ENCODE measurements at places on chromosomes 16 and 17.
A peak's percentile ranks its signal among the peaks of the same experiment; 100 is the strongest.

GRCh38 chr16:3157229-3158025 lies 22.6 kb downstream of the ZNF213 start:
- DNase-seq = peak; percentile 75

GRCh38 chr16:86736502-86736901 lies 158.2 kb downstream of the FOXL1 start:
- no peak for DNase-seq

GRCh38 chr17:79850571-79851460 lies 11.6 kb upstream of the CBX4 start:
- no peak for DNase-seq

- DNase-seq = no peak
Observed at GRCh38 chr17:30376621-30377452, 1.9 kb upstream of the CPD start.

- DNase-seq = no peak
Observed at GRCh38 chr16:67796099-67796718, 10.2 kb downstream of the RANBP10 start.

DNA sequence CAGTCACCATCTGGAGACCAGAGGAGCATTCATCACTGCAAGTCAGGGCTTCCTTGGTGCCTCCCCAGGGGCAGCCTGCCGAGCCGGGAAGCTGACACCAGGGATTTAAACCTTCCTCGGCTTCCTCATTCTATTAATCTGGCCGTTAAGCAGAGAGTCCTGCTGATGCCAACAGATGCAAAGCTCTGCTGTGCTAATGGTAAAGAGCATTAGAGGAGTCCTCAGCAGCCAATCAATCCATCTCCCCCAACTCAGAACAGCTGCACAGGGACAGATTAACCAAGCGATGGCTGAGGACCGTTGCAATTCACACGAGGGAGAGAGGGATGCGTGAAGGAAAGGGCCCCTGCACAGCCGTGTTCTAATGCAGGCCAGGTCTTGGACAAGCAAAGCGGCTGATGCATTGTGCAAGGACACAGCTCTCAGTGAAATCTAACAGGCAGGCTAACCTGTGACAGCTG lies 116.6 kb downstream of the XYLT1 start:
- DNase-seq = no peak

- DNase-seq = no peak
Observed at GRCh38 chr17:83187782-83188311, 108.4 kb downstream of the METRNL start.

DNA sequence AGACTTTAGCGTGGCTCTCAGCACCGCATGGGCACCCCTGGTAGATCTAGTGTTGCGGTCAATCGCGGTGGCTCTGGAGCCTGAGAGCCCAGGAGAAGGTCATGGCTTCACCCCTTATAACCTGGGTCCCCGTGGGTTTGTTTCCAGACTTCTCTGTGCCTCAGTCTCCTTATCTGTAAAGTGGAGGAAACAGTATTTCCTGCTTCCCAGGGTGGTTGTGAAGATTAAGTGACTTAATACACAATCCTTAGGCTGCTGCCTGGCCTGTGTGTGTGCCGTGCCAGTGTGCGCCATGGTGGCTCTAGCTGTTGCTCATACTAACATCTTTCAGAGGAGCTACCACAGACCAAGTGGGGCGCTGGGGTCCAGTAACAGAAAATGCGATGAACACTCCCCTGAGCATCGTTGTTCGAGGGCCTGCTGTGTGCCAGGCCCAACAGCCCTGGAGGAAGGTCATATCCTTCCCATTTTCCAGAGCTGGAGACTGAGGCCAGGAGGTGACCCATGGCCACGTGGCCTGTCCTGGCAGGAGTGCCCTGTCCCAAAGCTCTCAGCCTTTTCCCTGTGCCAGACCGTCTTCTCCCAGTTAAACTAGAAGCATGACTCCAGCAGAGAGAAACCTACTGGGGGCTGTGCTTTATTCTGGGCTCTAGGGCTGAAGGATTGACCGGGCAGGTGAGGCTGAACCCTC lies 70.1 kb downstream of the CMIP start:
- DNase-seq = no peak

DNA sequence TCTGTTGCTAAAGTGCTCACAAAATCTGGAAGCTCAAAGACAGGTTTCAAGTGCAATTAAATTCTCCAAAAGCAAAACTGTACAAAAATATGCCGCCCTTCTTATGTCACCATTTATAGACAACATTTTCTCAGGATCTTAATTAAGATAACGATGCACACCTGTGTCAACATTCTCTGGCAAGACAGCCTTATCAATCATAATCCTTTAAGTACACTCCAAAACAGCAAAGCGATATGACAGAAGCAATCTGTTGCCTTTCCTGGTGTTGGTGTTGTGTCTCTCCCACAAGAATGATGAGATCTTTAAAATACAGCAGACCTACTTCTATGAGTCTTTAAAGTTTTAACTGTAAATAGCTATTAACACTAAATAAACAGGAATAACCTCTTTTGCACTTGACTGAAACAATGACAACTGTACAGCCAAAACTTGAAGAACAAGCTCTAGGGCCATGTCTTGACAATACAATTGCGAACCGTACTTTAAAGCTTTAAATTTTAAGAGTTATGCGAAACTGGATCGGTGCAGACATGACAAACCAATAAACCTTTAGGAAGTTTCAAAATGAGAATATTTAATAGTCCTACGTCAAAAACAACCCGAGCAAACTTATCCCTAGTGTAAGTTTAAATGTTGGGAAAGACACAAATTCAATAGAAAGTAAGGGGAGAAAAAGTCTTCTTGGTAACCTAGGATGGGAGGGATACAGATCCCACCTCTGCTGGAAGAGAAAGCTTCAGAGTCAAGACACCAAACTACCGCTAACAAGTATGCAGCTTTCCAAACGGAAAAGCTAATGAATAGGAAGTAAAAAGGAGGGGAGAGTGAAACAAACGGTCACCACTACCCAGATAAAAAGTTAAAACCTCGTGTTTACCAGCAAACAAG lies 3.3 kb upstream of the IRX5 start:
- DNase-seq = no peak

DNA sequence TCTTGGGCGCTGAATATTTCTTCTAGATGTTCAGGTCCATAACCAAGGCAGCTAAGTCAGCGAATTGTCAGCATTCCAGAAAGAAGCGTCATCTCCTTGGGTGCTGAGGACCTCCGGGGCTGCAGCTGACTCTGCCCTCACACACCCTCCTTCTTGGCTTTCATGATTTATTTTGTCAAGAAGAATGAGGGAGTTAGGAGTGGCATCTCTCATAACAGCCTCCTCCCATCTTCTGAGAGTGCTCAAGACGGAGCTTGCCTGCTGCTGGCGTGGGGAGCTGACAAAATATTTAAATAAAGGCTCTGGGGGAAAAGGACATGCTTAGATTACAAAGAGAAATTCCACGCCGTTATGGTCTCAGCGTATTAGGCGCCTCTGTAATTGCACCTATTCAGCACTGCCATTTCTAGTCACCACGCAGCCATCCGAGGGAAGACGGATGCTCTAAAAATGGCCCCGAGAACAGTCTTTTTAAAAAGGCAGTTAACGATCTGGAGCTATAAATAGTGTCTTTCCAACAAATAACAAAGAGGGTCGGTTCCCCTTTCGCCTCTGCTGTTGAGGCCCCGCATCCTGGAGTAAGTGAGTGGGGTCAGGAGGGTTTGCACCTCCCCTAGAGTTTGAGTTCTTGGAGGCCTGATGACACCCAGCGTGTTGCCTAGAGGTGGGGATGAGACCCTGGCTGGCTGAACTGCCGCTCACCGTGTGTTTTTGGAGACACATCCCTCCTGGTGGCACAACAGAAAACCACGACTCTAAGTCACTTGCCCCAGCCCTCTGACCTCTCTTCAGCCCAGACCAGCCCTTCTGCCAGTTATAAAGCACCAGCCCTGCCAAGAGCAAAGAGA lies 187.0 kb downstream of the CCDC182 start:
- peak; percentile 24 for DNase-seq

DNA sequence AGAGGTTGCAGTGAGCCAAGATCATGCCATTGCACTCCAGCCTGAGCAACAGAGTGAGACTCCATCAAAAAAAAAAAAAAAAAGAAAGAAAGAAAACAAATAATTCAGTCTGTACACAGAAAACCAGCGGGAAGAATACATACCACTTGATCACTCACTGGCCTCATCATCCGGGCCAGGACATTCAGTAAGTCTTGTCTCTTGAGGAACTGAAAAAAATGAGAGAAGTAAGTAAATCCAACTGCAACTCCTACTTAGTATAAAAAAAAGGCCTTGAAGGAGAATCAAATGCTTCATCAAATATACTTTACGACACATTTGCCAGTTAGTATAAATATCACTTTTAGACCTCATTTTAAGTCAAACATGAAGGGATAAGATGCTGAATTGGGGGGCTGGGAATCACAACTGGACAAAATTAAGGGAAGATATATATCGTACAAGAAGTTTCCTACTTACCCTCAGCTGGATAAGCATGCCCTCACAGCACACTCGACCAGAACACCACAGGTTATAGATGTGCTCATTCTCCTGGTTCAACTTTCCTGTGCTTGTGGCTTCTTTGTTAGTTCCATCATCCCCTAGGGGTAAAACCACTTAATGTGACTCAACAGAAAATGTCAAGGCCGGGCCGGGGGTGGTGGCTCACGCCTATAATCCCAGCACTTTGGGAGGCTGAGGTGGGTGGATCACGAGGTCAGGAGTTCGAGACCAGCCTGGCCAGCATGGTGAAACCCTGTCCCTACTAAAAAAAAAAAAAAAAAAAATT lies 12.4 kb downstream of the CCDC47 start:
- no peak for DNase-seq

GRCh38 chr16:85366031-85366763 lies 246.9 kb upstream of the GSE1 start:
- DNase-seq = no peak

GRCh38 chr17:46916623-46917022 lies 6.3 kb upstream of the GOSR2 start:
- DNase-seq = no peak

DNA sequence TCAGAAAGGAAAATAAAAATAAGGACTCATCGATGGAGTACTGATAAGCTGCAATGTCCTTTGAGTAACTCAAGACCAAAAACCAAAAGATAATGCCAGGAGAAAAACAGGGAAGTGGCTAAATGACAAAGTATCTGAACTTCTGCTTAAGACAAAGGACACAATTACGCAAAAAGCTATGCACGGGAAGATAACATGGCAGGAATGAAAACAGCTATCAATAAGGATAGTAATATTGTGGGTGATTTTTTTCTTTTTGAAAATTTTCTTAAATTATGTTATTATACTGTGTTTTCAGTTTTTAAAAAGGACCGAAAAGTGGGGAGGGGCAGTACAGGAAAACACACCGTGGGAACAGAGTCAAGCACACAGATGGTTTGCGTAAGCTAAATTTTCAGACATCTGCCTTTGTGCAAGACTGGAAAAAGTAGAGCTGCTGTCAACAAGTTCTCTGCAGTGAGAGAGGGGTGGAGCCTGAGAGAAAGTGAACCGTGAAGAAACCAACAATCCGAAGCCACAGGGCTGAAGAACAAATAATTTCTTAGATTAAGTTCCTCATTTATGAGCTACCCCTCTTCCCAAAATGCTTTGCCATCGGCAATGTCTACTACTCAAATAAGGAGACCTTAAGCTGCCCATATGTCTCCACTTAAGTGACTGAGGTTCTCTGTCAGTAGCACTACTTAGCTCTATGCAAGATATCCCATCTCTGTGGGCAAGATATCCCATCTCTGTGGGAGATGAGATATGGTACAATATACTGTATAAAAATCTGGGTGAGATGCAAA lies 99.9 kb upstream of the CORO6 start:
- DNase-seq = peak; percentile 63

DNA sequence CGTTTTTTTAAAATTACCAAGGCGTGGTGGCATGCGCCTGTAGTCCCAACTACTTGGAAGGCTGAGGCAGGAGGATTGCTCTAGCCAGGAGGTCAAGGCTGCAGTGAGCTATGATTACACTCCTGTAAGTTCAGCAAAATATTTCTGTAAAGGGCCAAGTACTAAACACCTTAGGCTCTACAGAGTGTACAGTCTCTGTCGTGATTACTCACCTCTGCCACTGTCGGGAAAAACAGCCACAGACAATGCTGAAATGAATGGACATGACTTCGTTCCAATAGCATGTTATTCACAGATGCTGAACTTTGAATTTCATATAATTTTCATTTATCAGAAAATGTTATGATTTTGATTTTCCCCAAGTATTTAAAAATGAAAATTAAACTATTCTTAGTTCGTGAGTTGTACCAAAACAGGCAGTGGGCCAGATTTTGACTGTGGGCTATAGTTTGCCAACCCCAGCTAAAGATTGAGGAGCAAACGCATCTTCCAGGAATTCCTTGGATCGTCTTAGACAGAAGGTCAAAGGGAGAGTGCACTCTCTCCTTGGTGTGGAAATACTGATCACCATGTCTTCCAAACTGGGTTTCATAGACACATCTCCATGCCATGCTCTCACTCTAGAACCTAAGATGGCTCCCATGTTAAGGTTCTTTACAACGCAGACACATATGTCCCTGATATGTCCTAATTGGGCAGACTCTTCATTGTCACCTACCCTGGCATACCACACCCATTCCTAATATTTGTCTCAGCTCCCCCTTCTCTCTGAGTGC lies 89.5 kb downstream of the MARF1 start:
- no peak for DNase-seq

DNA sequence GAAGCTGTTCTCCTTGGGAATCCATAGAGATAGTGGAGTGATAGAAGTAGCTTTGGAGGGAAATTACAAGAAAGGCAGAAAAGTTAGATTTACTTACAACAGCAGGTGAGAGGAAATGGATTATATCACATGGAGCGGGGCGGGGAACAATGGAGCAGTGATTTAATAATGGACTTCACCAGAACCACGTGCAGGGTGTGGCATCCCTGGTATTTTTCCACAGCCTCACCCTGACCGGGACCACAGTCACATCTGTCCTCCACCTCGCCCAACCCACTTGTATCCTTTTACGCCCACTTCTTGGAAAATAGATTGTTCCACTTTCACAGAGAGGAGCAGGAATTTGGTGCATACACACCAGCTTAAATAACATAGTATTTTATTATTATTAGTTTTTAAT lies 15.9 kb upstream of the CYB5B start:
- no peak for DNase-seq

All from KG1 (cell line).